ENCODE measurements at places on chromosomes 7 and 10.

- DNase-seq: no peak
Measured at GRCh38 chr7:114765331-114766040, 156.4 kb upstream of the MDFIC start.

- no peak for DNase-seq
Measured at GRCh38 chr10:47418321-47418720, 34.2 kb upstream of the ZNF488 start.

GRCh38 chr7:112089551-112089950, 116.6 kb downstream of the DOCK4 start:
- peak; percentile 16 for DNase-seq

DNA sequence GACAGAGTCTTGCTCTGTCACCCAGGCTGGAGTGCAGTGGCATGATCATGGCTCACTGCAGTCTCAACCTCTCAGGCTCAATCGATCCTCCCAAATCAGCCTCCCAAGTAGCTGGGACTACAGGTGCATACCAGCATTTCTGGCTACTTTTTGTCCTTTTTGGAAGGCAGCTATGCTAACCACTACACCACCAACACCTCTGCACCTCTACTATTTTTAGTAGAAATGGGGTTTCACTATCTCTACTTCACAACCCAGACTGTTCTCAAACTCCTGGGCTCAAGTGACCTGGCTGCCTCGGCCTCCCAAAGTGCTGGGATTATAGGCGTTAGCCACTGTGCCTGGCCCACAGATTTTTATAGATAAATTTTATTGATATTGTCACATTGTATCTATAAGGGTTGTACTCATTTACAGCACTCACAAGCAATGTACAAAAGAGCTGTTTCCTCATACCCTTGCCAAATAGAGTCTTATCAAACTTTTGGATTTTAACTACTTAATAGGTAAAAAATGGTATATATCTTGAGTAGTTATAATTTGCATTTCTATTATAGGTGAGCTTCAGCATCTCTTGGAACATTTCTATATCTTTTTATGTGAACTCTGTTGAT, 23.7 kb downstream of the PRR15 start:
- no peak for DNase-seq

- no peak for DNase-seq
Measured at GRCh38 chr7:77782383-77782782, 15.9 kb downstream of the TMEM60 start.

GRCh38 chr7:133815611-133816210, 311.4 kb upstream of the LRGUK start:
- DNase-seq: no peak

- DNase-seq: peak; percentile 78
Measured at GRCh38 chr7:37408291-37409228, 40.1 kb downstream of the ELMO1 start.

Measured in hematopoietic multipotent progenitor cell treated with erythropoietin and hydrocortisone succinate and interleukin-3 and kit ligand, for 4 days (in vitro differentiated cells).